HFF-Myc (cell line): ENCODE measurements at places on chromosomes 5 and 9.

GRCh38 chr9:122122468-122122867 lies 29.4 kb upstream of the TTLL11 start:
- DNase-seq = no peak

- DNase-seq = no peak
Measured at GRCh38 chr9:133955821-133956411, 36.2 kb downstream of the VAV2 start.

DNA sequence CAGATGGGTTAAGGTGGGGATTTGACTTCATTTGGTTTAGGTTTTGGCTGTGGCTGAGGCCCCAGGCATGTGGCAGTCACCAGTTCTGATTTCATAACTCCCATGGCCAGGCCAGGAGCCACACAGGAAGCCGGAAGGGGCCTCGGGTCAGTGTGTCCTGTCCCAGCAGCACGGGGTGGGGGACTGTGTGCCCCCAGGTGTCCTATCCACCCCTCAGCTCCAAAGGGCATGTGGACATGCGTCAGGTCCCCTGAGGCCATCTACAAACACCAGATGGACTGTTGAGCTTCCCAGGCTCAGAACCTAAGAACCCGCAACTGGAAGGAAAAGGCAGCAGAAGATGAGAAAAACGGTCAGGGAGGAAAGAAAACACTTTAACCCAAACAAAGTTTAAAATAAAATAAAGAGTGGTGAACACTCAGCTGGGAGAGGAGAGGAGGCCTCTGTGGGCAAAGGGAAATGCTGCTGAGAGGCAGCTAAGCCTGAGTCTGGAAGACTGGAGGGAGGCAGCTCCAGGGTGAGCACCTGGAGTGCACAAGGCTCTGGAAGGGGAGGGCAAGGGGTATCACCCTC lies 260.8 kb downstream of the AUH start:
- DNase-seq = no peak

- no peak for DNase-seq
Measured at GRCh38 chr5:177509381-177509951, at the start of gene DOK3. TSS of gene DOK3 (minus strand) at chr5:177509826. CDS start at chr5:177509540, 286 bp downstream.

DNA sequence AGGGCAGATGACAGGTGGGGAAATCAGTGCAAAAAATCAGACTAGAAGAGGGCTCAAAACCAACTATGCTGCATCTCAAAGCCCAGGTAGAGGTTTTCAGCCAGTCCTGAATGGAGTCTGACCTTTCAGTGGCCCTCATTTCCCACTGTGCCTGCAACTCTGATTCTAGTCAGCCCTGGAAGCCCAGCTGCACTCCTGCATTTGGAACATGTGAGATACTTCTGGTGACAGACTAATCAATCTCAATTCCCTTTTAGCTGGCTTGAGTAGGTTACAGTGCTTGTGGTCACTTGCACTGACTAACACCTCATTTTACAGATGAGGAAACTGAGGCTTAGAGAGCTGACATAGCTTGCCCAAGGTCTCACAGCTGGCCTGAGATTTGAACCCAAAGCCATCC lies 7.9 kb upstream of the ACSL6 start:
- DNase-seq = no peak

DNA sequence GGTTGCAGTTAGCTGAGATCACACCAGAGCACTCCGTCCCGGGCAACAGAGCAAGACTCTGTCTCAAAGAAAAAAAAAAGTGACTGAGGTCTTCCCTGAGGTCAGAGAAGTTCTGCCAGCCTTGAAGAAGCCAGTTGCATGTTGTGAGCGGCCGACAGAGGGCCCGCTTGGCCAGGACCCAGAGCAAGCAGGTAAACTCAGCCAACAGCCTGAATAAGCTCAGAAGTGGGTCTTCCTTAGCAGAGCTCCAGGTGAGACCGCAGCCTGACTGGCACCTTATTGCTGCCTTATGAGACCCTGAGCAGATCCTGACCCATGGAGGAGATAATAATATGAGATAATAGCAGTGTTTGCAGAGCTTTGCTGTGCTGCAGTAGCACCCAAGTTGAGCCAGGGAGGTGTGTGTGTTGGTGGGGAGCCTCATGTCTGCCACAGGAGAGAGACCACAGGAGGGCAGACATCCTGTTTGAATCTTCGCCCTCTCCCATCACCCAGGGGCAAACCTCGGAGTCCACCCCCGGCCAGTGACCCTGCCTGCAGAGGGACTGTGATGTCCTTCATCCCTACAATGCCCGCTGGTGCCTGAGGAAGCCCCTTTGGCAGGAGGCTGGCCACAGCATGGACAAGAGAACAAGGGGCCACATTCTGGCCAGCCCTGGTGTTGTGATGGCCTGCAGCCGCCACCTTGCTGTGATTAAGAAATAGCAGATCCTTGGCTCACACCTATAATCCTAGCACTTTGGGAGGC lies 10.8 kb upstream of the BARX1 start:
- no peak for DNase-seq

GRCh38 chr9:114363424-114363823 lies 24.4 kb downstream of the AKNA start:
- DNase-seq = no peak
